ENCODE measurements at places on chromosomes 16 and 17.
A peak's percentile ranks its signal among the peaks of the same experiment; 100 is the strongest.

DNA sequence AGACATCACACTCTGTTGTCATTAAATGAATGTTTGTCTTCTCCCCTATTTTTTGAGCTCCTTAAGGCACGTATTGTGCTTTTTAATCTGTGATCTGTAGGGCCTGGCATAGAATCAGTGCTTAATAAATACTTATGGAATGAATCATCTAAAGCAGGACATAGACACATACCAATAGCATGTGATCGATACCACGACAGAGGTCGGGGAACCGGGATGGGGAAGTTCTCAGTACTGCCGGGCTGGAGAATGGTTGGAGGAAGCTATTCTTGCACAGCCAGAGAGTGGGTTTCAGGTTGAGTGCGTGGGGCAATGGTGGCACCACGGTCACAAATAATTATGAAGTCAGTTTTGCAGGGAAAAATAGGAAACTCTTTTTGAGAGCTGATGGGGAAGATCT is 26.8 kb downstream of the NLRP1 start:
- DNase-seq = peak; percentile 29

DNA sequence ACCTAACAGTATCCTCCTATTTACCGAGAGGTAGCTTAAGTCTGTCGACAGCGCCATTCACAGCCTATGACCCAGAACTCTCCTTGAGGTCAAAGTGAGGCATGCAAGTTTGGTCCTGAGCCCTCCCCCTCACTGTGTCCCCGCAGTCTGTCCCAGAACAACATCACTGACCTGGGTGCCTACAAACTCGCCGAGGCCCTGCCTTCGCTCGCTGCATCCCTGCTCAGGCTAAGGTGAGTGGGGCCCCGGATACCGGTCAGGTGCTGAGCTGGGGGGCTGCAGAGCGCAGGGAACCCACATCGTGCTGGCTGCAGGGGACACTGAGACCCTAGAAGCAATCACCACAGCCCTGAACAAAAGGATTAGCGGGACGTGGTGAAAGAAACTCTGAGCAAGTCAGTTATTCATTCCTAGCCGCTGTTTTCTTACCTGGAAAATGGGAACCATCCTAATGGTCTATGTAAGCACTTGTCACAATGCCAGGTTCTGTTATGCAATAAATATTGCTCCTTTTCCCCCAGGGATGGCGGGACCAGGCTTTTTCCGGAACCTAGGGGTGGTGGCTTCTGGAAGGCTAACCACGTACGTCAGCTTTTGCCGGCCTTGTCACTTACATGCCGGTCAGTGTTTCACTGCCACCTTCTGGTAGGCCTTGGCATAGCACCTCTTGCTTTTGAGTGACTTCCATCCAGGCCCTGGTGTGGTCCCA is 23.8 kb downstream of the DEXI start:
- peak; percentile 71 for DNase-seq

GRCh38 chr17:31489295-31490018 is 98.0 kb downstream of the RAB11FIP4 start:
- DNase-seq = no peak

DNA sequence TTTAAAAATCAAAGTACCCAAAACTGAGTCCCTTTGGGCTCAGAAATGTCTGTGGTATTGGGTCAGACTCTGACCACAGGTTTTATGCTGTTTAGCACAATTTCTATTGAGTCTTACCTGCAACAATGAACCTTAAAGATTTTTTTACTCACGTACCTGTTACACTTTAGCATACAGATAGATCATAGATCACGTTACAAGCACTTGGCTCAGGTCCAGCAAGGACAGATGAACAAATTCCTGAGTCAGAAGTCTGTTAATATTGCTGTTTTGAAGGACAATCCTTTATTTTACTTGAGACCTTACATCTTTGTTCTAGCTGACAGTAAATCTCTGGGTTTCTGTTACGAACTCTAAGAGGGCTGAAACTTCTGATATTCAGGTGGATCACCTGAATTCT is 12.8 kb downstream of the SLC7A6OS start:
- DNase-seq = no peak

- DNase-seq = no peak
Observed at GRCh38 chr16:50675686-50676610, 5.2 kb downstream of the SNX20 start.

DNA sequence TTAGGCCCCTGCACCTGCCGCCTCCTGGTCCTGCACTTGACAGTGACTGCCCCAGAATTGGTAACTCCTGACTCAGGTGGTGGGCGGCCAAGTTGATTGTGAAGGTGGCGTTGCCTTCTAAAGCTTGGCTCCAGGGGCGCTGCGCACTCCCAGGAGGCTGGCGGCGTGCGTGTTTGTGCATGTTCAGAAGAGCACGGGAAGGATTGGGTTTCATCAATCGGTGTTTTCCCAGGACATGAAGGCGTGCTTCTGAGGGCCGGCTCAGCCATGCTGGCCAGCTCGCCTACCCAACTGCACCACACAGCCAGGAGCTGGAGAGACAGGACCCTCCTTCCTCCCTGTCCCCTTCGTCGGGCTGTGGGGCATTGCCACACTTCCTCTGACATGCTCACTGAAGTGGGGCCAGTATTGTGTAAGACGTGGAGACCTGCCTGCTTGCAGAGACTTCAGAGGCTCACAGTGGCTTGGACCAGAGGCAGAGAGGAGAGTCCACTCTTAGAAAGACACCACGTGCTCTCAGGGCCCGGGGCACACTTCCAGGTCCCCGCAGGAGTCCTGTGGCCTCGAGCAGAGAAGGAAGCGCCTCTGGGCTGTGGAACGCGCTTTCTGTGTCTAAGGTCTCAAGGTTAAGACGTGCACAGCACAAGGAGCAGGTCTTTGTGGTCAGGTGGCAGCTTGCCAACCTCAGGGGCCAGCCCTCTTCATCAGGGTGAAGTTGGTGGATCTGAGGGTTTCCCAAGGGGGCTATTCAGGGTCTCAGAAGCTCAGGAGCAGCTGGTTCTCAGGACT is 2.8 kb downstream of the RAB40C start:
- no peak for DNase-seq

- no peak for DNase-seq
Observed at GRCh38 chr17:79075446-79075750, 774 bp downstream of the ENGASE start.

DNA sequence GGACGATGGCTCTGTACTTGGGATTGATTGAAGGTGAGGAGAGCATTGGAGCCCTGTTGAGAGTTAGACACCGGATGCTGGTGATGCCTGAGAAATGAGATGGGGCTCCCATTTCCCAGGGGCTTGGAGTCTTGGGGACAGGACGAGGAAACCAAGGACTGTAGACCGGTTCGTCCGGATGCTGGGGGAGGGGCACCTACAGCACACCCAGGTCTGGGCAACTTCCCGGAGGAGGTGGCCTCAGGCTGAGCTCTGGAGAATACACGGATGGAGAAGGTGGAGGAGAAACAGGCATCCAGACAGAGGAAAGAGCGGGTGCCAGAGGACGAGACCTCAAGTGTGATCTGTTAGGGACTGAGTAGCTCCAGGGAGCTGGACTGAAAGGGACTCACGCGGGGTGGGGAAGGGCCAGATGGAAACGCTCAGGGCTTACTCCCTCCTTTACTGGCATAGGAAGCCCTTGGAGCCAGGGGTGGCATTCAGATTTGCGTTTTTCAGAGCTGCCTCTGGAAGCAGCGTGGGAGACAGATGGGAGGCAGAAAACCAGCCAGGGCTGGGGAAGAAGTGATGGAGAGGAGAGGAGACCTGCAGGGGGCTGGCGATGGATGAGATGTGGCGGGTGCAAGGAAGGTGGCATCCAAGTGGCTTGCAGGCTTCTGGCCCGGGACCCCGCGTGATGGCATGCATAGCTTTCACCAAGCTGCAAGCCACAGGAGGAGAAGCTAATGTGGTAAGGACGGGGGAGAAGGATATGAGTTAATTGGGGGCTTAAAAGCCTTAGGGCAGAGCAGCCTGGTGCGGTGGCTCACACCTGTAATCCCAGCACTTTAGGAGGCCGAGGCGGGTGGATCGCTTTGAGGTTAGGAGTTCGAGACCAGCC is 8.3 kb downstream of the C1QTNF1 start:
- DNase-seq = no peak

- peak; percentile 0 for DNase-seq
Observed at GRCh38 chr16:62130101-62130500, 93.9 kb upstream of the CDH8 start.

GRCh38 chr17:20210180-20210579 is 201.0 kb downstream of the SPECC1 start:
- no peak for DNase-seq

- no peak for DNase-seq
Observed at GRCh38 chr16:57645691-57646387, 17.4 kb downstream of the ADGRG1 start.

GRCh38 chr16:5448798-5449197 is 351.2 kb upstream of the EEF2KMT start:
- DNase-seq = no peak

DNA sequence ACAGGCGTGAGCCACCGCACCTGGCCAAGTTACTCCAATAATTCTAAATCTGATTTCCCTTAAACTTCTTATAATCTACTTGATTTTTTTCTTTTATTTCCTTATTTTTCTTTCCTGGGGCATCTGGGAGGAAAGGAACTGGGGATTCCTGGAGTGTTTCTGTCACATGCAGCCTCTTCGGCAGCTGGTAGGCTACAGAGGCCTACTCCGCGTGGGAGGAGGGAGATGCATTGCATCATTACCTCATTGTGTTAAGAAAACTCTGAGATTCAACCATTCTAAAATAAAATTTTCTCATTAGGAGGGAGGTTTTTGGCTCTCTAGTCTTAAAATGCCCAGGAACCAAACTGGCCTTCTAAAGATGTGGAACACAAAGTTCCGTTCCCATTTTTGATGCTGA is 64.0 kb downstream of the SOX9 start:
- DNase-seq = no peak

- no peak for DNase-seq
Observed at GRCh38 chr16:61128545-61129323, 907.5 kb downstream of the CDH8 start.

GRCh38 chr16:49510654-49511305 is 137.2 kb downstream of the C16orf78 start:
- DNase-seq = no peak

DNA sequence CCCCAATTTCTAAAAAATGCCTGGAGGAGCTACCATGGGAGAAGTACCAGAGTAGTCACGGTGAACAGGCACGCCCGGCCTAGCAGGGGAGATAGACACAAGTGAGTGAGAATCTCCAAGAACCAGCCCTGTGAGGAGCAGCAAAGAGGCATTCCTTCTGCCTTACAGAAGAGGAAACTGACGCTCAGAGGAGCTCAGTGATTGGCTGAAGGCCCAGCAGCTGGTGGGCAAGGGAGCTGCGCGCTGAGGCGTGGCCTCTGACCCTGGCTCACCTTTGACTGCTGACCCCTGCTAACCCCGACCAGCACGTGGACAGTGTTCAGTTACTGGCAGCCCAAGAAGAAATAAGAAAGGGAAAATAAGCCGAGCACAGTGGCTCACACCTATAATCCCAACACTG is 1.8 kb downstream of the C16orf96 start:
- no peak for DNase-seq

DNA sequence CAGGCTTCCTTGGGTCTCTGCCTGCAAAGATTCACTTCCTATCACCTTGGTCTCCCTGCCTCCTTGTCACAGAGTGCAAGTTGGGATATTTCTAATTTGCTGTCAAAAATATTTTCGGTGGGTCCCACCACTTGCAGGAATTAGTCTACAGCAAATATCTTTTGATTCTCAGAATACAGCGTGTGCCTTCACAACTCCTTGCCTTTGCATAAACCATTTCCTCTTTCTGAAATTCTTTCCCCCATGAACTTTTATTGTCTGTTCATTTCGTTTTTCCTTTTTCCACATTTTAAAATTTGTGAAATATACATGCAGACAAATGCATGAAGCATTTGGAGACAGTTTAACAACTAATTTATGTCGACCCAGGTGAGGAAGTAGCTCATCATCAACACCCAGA is 60.0 kb downstream of the HS3ST3B1 start:
- DNase-seq = no peak

GRCh38 chr16:51542981-51543815 is 392.1 kb upstream of the SALL1 start:
- DNase-seq = no peak

DNA sequence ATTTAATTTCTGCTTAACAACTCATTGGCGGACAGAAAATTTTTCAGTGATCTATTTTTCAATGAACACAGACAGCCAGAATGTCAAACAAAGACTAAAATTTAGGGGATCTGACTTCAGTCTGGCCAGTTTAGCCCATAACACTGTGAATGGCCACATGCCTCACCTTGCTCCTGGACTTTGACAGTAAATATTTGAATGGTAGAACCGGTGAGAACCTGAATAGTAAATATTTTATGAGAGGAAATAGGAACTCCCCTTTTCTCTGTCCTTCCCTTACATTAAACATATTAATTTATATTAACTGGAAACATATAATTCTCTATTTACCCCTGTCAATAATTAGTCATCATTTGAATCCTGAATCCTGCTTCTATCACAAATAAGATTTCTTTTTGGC is 942.1 kb downstream of the KCNJ2 start:
- DNase-seq = no peak

- no peak for DNase-seq
Observed at GRCh38 chr16:20812510-20812909, 6.2 kb downstream of the REXO5 start.

GRCh38 chr16:87860553-87861299 is 8.6 kb downstream of the SLC7A5 start:
- no peak for DNase-seq

GRCh38 chr17:61065263-61065773 is 334.3 kb upstream of the TBX2 start:
- DNase-seq = peak; percentile 18

- peak; percentile 64 for DNase-seq
Observed at GRCh38 chr16:30075503-30076275, at the start of gene PPP4C. Gene PPP4C (plus strand): TSS chr16:30075994. CDS start chr16:30076378, 384 bp downstream.

DNA sequence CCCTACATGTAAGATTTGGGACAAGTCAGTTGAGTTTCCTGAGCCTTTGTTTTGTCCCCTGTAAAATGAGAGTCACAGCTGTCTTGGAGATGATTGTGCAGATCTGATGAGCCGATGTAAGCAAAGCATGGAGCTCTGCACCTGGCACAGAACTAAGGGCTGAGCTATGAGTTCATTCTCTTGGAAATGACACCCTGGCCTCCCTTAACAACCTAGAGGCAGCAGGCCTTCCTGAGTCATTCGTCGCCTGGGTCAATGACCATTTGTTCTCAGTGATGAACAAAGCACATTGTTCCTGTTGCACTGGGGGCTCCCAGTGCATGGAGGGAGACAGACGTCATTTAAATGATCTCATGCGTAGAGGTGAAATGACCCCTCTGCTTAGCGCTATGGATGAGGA is 62.8 kb upstream of the GCSH start:
- no peak for DNase-seq

DNA sequence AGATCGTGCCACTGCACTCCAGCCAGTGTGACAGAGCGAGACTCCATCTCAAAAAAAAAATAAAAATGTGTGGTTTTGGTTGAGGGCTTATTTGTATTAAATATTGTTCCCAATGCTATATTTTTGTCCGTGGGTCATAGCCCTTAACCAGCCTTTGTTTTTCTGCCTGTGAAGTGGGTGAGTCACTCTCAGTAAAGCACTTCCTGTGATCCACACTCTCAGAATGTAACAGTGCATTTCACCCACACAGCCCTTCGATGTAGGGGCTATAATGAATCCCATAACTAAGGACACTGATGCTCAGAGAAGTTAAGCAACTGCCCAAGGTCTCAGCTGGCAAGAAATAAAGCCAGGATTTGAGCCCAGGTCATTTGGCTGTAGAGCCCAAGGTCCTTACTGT is 34.7 kb upstream of the POLR3E start:
- DNase-seq = no peak

Measured in fibroblast of skin of left quadriceps (primary cell).